ENCODE measurements at places on chromosomes 2 and 18.

- DNase-seq, result no peak
These were observed 308.3 kb downstream of the TSN start for GRCh38 chr2:122063716-122064115.

GRCh38 chr2:123999681-124000080, 25.4 kb upstream of the CNTNAP5 start:
- no peak for DNase-seq

DNA sequence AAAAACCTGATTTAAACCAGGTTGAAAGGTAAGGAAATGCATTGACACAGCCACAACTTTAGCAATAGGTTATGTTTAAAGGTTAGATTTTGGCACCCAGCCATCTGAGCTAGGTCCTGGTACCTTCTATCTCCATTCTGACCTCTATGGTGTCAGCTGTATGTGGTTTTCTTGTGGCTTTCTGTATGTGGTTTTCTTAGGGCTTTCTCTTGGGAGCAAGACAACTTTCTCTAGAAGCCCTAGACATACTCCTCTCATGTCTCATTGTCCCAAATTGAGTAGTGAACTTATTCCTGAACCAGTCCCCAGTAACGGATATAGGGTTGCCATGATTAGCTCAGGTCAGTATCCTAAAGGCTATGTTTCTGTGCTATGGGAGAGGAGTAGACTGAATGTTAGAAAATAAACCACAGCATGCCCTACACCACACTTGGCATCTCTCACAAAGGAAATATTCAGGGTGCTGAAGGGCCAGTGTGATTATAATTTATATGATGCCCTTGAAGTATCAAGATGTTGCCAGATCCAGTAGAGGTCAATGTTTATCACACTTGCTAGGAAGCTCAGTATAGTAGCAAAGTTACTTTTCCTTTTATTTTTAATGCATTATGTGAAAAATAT, 176.1 kb downstream of the CAPN13 start:
- DNase-seq, result no peak

DNA sequence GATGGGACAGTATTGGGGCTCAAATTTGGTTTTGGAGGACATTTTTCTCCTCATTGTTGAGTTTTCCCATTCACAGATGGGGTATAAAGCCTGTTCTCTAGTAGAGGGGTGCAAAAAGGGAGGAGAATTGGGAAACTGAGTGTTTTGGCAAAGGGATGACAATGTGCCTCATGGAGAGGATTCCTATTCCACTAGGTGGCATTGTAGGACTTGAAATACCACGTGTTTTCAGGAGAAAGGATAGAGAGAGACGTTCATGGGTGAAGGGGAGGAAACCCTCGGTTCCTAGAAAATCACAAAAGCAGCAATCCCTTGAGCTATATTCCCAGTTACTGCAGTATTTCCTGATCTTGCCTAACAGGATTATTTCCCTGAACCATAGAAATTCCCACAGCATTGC, 113.7 kb upstream of the SRD5A2 start:
- no peak for DNase-seq

DNA sequence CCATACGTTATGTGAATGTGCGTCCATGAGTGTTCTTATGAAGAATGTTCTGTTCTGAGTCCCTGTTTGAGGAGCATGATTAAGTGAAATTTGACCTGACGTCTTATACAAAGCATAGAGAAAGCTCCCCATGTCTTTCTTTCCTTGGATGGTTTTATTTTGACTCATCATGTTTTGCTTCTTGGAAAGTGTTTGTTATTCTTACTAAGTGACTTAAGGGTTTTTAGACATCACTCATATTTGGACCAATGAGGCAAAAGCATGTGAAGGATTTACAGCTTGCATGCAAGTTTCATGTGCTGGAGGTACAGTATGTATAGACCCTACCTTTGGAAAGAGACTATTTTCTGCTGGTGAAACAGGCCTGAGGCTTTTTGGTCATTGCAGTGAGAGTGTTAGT, 33.5 kb upstream of the ZEB2 start:
- DNase-seq, result no peak

DNA sequence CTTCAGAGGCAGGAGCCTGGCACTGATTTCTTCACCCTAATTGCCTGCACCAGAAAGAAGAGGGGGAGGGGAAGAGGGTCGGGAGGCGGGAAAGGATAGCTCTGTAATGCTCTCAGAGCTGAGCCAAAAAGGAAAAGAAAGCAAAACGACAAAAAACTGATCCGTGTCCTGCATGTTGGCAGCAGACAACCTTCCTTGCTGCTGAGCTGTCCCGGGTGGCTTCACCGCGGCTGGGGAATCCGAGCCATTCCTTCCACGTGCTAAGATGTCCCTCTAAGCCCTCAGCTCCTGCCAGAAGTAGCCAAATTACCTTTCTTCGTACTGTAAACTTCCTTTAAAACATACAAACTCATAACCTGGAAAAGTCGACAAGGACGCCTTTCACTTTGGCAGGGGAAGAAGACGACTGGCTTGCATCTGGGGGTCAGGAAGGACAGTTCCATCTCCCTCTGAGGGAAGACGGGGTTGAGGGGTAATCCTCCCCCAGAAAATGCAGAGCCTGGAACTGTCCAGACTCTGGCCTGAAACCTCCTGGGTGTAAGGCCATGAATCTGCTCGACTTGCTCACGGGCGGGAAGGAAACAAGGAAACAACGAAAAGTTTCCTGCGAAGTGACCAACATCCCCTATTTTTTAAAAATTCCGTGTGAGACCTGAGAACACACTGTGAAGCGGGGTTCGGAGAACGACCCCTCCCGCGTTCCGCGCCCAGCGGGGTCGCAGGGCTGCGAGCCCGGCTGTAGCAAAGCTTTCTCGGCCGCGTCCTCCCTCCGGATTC, 7.7 kb downstream of the OTX1 start:
- DNase-seq, result no peak

- DNase-seq, result no peak
These were observed 34.8 kb upstream of the MYO3B start for GRCh38 chr2:170143045-170143717.

DNA sequence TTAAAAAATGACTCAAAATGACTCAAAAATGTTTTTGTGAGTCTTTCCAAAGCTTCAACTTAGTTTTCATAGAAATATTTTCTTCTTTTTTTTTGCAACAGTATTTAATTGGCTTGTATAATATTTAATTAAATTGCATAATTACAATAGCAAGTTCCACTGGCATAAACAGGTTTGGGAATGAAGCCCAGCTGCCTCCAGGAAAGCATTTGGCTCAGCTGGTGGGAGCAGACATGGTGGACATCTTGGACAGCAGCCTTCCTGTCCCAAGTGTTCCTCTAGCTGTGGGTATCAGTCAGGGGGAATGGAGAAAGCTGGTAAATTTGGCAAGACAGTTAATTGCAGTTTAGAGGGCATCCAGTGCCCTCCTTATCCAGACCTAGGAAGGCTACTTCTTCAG, 213.4 kb downstream of the ZBTB7C start:
- no peak for DNase-seq

GRCh38 chr2:32360416-32360815, 3.6 kb downstream of the BIRC6 start:
- no peak for DNase-seq

GRCh38 chr2:58698620-58699019, 457.5 kb upstream of the FANCL start:
- DNase-seq, result no peak

DNA sequence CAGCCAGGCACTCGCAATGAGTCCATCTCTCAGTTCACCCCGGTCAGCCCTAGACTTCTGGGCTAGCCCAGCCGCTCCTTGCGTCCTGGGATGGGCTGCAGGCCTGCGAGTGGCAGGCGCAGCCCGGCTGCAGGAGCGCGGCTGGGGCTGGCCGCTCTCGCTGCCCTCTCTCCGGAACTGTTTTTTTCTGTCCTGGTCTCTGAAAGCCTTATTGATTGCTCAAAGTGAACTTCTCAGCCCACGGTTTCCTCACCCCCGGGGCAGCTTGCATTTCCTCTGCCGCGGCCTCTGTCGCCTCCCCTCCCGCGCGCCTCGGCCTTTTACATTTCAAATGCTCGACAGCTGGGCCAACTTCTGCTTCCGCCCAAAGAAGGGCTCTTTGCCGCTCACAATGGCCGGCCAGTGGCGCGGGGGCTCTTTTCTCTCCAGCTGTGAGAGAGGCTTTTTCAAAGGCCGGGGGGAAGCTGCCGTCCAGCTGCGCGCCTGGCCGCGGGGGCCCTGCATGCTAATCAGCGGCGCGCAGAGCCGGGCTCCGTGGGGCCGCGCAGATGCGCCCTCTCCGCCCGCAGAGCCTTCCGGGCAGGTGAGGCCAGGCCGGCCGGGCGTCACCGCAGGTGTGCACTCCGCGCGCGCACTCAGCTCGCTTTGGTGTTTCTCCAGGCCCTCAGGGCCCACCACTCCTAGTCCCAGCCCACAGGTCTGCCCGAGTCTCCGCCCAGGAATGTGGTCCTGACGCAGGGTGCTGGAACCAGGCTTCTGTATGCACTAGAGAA, 513.8 kb downstream of the RNF144A start:
- DNase-seq, result peak; percentile 53

DNA sequence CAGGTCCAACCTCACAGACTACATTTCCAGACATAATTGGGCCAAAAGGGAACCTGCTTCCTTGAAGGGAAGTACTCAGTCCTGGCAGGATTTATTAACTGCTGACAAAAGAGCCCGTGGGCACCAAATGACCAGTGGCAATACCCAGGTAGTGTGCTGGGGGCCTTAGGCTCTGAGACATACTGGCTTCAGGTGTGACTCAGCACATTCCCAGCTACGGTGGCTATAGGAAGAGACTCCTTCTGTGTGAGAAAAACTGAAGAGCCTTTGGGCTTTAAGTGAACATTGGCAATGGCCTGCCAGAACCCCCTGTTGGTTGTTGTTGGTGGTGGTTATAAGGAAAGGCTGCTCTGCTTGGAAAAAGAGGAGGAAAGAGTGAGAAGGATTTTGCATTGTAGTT, 401.8 kb downstream of the KCNJ3 start:
- no peak for DNase-seq

- DNase-seq, result no peak
These were observed 5.6 kb downstream of the DTYMK start for GRCh38 chr2:241680827-241681599.

DNA sequence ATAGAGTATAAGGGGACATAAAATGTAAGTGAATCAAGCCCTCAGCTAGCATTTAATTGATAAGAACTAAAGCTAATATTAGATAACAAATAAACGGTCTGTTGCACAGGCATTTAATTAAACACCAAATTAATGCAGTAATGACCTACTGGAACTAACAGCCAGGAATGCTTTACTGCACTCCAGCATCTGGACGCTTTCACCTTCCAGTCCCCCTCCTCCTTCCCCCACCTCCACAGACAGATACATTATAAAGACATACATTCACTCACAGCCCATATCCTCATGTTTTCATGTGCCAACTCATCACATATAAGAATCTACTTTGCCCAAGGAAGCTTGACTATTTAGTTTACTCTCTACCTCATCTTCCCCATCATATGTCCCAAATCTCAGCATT, 337.4 kb upstream of the PIK3C3 start:
- DNase-seq, result no peak

- DNase-seq, result no peak
These were observed 186.7 kb downstream of the INSIG2 start for GRCh38 chr2:118274841-118275510.

- DNase-seq, result peak; percentile 7
These were observed 66.0 kb upstream of the PMAIP1 start for GRCh38 chr18:59833785-59834184.

DNA sequence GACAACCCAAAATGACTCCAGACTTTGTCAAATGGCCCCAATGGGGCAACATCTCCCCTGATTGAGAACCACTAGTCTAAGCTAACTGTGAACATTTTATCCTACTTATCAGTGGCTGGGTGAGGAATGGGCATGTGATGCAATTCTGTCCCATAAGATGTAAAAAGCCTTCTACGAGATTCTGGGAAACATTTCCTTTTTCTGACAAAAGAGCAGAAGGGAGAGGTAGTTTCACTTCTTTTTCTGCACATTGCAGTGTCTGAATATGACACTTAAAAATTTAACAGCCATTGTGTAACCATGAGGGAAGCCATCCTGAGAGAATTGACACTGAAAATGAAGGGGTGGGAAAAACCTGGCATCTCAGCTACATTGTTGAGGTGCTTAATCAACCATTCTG, 17.3 kb upstream of the MARCHF4 start:
- no peak for DNase-seq

DNA sequence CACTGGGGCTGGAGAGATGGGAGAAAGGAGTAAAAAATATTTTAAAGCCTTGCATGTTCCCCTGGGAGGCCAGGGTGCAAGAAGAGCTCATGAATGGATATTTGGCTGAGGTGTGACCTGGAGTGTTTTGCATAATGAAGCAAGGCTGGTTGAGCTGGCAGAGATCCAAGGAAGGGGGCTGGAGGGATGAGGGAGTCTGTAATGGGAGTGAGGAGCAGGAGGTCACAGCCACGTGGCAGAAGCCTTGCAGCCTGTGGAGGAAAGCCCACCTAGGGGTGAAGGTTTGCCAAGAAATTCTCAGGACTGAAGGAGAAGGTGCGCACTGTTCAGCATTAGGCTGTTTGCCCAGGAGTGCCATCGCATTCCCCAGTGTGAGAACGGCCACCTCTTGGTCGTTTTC, 40.3 kb upstream of the ATP8B1 start:
- no peak for DNase-seq

GRCh38 chr2:77087987-77088414, 434.2 kb downstream of the LRRTM4 start:
- no peak for DNase-seq

DNA sequence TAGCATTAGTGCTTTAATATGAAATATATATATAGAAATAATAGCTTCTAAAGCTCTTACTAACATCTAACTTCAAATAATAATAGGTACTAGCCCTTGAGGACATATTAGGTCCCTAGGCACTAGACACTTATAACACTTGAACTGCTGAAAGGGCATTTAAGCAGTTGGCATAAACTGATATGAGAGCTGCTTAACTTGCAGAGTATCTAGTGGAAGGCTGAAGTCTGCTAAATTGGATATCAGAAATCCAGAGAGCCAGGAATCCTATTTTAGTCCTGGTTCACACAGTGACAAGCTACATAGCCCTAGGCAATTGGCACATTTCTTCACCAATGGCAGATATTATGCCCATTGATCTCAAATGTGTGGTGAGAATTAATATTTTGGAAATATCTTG, 326.9 kb upstream of the UBE2E3 start:
- no peak for DNase-seq

DNA sequence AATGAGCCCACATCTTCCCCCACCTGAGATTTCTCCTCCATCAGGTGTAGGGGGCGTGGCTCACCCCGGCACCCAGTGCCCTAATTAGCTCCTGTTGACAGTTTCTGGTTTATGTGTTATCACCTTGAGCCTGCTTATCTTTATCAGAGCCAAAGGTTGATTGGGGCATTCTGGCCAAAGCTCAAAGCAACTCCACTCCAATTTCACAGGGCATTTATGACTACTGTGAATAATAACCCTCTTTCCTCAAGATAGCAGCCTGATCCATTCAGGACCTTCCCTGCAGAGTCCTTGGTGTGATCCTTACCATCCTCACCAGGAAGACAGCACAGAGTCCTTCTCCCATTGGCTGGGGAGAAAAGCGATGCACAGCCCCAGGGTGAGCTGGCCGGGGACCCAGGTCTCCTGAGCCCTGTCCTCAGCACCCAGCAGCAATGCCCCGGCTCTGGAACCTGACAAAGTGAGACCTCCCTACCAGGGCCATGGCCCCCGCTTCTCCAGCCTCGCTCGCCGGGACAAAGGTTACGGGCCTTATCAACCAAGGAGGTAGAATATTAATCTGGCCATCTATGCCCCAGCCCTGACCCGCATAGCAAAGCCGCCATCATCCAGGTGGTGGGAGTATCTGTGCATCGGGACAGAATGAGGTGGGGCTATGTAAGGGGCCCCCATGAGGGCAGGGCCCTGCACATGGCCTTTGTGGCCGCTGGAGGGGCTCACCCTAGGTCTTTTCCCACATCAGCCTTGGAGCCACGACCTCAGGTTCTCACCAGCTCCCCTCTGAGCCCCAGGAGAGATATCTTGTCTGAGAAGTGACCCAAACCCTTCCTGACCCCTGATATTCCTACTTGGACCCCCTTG, 64.5 kb downstream of the ZFP36L2 start:
- DNase-seq, result no peak

All from stimulated activated CD4-positive, alpha-beta T cell treated with anti-CD3 and anti-CD28 coated beads, Interleukin-4, amount 100 ng/mL, for 24 hours (primary cell).